ENCODE measurements at places on chromosomes 12 and 14.

GRCh38 chr14:103121846-103122584 lies 1.2 kb upstream of the TNFAIP2 start:
- DNase-seq: no peak

GRCh38 chr14:105378873-105379685 lies 19.3 kb upstream of the TEX22 start:
- DNase-seq: no peak

DNA sequence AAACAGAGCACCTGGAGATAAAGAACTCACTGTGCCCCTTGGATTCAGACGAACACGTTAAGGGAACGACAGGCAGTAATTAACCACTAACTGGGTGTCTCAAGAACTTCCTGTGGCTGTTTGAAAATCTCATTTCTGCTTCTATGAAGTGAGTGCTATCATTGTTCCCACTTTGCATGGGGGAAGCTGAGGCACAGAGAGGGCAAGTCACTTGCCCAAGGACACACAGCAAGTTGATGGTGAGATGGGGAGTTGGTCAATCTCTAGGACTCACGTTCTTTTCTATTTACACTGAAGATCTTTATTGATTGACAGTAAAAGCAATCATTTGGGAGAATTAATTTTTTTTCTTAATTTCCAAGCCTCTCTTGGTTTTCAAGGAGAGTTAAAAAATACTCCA lies 26.8 kb upstream of the LHX5 start:
- DNase-seq: no peak

- DNase-seq: no peak
Measured at GRCh38 chr14:74599321-74599761, 12.7 kb downstream of the LTBP2 start.

GRCh38 chr14:58077621-58078020 lies 74.4 kb downstream of the ARMH4 start:
- no peak for DNase-seq

GRCh38 chr12:28104316-28104715 lies 85.9 kb upstream of the CCDC91 start:
- DNase-seq: no peak

DNA sequence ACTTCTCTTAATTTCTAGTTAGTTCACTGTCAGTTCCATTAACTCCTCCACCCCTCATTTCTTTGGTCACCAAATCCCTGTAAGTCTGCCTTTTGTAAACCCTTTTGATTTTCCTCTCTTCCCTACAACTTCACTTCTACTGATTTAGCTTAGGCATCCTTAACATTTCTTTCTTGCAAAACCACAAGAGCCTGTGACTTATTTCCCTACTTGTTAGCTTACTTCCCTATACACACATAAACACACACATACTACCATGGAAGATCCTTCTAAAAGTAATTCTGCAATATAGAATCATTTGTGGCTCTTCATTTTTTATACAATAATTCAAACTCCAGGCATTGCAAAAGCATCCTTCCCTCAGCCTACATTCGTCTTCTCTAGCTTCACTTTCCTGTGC lies 494.3 kb upstream of the USP15 start:
- DNase-seq: no peak
